Adipocyte (in vitro differentiated cells): ENCODE measurements at places on chromosomes 16 and 17.

- DNase-seq, result peak; percentile 37
Observed at GRCh38 chr17:42118545-42118944, 2.6 kb downstream of the KAT2A start.

GRCh38 chr17:50918933-50919296 is 52.8 kb upstream of the TOB1 start:
- no peak for DNase-seq

- DNase-seq, result no peak
Observed at GRCh38 chr16:69916462-69916861, 34.7 kb upstream of the CLEC18A start.

DNA sequence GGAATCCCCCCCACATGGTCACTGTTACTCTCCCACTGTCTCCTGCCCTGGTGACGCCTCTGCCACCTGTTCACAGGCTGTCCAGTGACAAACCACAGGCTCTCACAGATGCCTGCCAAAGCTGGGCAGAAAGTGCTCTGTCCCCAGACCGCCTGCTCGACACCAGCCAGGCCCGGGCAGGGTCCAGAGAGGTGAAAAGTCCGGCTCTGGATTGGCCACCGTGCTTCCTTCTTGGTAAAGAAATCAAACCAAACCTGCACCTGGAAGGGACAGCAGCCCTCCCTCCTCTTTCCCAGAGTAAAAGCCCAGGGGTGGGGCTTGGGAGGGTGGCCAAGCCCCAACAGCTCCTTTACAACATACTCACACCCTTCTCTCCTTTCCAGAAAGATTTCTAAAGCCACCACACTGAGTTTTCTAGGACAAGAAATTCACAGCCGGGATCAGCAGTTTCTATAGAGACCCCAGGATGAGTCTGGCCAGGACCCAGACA is 6.2 kb downstream of the PCGF2 start:
- peak; percentile 31 for DNase-seq

DNA sequence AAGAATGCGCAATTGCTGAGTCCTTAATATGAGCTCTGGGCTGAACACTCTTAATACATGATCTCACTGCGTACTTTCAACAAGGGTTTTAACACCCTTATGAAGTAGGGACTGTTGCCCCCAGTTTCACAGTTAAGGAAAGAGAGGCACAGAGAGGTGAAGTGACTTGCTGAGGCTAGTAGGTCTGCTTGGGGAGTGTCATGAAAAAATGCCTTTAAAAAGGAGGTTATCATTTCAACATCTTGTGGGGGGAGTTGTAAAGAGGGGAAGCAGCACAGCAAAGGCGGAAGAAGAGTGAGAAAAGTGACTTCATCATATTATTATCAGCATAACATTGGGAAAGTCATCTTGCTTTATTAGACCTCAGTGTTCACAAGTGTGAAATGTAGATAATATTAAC is 2.1 kb downstream of the CCL4L2 start:
- DNase-seq, result no peak

- no peak for DNase-seq
Observed at GRCh38 chr17:17186051-17186450, 20.1 kb downstream of the PLD6 start.

GRCh38 chr17:9350080-9350479 is 225.5 kb downstream of the STX8 start:
- peak; percentile 78 for DNase-seq

GRCh38 chr17:83186226-83186625 is 106.8 kb downstream of the METRNL start:
- DNase-seq, result no peak
